Keratinocyte (primary cell): ENCODE measurements at places on chromosomes 16 and 17.

GRCh38 chr17:8939496-8940334 is 25.8 kb downstream of the PIK3R5 start:
- no peak for DNase-seq

- DNase-seq = no peak
Measured at GRCh38 chr17:74737299-74738050, 419 bp downstream of the RAB37 start.

GRCh38 chr16:11076259-11077018 is 132.1 kb downstream of the CLEC16A start:
- no peak for DNase-seq

DNA sequence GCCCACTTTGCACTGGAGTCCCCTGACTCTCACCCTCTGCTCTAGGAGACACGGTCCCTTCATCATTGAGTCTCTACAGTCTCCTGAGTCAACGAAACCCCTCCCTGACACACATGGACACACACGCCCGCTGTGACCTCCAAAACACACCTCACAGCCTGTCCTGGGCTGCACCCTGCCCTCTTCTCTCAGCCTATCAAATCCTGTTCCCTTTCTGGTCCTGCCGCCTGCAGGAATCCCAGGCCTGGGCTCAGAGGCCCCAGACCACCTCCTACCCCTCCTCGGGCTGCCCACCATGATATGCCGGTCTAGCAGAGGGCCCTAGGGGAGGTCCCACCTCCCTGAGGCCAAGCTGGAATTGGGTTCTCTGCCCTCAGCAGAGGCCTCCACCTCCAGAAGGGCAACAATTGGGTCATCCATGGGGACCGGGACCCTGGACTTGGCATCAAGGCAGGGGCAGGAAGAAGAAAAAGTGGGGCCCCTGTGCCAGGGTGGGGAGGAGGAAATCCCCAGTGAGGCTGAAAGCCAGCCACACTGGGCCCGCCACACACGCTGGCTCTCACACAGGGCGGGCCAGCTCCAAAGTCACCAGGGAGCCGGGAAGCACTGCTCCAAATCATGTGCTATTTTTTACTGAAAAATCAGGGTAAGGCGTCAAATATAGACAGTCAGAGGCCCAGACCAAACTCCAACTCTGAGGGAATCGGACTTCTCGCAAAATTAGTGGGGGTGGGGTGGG is 3.4 kb downstream of the PPP1R9B start:
- no peak for DNase-seq

GRCh38 chr16:5607169-5607568 is 509.6 kb upstream of the EEF2KMT start:
- DNase-seq = no peak

DNA sequence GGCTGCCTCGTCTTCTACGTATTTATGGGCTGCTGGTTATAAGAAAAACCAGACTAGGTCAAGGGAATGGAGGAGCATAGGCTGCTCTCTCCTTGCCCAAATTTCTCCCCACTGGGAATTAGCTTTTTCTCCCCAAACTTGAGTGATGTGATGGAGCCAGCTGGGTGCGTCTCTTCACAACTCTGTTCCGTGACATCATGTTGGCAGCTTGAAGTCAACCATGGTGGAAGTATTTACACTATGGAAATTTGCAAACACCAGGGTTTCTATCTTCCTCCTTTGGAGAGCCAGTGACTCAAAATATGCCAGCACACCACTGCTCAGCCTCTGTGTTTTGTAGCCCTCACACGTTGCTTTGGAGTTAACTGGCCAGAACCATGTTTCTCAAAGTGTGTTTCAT is 78.1 kb downstream of the OR1D5 start:
- DNase-seq = no peak

DNA sequence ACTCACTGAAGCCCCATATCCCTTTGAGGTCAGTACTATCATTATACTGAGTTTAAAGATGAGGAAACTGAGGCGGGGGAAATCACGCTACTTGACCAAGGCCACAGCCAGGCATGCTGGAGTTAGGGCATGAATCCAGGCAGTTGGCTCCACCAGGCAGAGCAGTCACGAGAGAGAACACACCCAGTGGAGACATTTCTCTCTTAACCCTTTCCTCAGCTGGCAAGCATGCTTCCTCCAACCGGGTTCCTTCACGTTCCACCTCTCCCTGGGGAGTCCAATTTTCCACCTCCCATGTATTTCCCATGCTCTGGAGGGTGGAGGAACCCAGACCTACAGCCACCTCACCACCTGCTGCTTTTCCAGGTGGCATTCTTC is 32.8 kb downstream of the VAC14 start:
- no peak for DNase-seq

DNA sequence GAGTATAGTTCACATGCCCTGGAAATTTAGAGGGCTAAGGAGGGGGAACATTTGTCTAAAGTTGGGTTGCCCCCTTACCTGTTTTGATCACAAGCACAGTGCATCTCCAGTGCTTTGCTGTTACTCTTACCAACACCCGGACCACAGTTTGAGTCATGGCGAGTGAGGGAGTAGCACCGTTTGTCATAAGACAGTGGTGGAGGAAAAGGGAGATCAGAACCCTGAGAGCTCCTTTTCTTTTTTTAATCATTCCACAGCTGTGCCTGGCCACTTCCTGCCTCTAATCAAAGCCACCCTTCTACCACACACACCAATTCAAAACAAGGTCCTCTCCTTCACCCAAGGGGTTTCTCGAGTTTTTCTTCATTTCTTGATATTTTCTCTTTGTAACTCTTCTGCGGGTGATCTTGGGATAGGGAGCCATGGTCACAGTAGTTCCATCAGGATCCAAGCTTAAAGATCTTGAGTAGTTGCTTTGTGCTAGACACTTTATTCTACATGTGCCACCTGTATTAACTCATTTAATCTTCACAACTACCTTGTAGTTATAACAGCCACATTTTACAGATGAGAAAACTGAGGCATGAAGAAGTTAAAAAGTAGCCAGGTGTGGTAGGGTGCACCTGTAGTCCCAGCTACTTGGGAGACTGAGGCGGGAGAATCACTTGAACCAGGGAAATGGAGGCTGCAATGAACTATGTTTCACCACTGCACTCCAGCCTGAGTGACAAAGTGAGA is 5.0 kb upstream of the MYL4 start:
- DNase-seq = no peak

DNA sequence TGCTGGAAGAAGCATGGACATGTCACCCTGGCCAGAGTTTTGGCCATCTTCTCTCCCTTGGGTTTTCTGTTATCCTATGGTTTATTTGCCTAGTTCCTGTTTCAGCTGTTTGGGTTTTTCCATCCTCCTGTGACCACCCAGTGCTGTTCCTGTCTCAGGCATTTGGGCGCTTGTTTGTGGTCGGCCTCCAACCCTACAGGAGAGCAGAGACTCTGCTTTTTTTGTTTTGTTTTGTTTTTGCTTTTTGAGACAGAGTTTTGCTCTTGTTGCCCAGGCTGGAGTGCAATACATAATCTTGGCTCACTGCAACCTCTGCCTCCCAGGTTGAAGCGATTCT is 3.3 kb upstream of the ZC3H7A start:
- DNase-seq = no peak

DNA sequence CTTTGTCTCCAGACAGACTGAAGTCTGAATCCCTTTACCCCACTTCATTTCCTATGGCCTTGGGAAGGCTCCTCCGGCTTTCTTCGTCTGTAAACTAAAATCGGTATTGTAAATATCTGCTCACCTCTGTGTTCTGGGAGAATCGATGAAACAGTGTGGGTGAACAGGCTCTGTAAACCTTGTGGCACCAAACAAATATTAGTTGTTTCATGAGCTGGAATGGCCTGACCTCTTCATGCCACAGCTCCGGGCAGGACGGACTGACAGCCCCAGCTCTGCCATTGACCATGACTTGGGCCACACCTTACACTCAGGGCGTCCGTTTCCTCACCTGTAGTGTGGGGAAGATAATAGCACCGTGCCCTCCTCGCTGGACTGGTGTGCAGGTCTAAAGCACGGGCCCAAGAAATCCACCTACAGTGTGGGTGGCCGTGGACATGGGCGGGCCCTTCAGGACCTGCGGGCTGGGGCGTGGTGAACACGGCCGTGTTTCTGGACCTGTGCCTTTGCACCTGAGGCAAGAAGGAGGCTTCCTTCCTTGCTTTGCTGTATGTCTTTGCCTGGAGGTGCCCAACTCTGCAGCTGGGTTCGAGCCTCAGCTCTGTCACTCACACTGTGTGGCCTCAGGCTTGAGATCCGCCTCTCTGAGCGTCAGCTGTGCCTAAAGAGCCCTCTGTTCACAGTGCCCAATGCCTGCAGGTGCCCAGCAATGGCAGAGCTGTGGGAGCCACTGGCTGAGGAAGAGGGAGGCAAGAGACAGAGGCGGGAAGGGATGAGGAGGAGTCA is 6.1 kb upstream of the OSGIN1 start:
- no peak for DNase-seq

DNA sequence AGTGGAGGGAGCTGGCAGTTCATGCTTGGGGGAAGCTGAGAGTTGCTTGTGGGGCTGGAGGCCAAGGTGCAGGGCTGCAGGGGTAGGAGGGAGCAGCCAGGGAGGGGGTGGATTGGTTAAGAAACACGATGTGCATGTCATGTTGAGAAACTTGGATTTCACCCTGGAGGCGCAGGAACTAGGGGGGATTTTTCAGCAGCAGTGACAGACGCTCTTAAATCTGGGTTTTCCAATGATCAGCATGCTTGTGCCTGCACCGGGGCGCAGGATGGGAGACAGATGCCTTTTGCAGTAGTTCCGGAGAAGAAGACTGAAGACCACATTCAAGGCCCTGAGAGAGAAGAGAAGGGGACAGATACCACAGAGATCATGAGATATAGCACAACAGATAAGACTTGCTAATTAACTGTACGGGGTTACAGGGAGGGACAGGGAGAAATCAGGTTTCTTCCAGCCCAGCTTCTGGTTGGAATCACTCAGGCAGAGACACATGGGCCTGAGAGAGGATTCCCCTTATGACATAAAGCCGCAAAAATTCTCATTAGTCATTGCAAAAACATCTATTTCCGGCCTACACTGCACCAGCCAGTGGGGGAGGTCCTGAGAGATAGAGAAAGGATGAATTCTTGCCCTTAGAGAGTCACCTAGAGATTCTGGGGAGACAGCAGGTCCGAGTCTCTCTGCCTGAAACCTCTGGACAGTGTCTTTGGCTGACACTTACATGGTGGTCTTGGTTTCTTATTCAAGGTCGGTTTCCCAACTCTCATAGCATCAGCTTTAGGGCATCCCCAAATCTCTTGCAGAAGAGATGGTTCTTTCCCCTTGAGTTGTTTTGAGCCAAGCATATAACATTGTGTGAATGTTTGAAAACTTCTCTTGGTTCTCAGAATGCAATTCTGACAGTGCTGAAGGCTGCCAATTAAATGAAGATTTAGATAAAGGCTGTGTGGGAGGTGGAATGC is 27.1 kb downstream of the CDH13 start:
- DNase-seq = no peak

GRCh38 chr17:74975943-74976342 is 3.4 kb upstream of the HID1 start:
- DNase-seq = no peak

GRCh38 chr16:26344240-26344776 is 652.5 kb downstream of the HS3ST4 start:
- DNase-seq = no peak
